ENCODE measurements at places on chromosomes 12 and 14. TPM values are rescaled to one million over a fixed set of nuclear protein-coding genes. Genes with fewer than 3 reads are reported as not detected.
A peak's percentile ranks its signal among the peaks of the same experiment; 100 is the strongest.

DNA sequence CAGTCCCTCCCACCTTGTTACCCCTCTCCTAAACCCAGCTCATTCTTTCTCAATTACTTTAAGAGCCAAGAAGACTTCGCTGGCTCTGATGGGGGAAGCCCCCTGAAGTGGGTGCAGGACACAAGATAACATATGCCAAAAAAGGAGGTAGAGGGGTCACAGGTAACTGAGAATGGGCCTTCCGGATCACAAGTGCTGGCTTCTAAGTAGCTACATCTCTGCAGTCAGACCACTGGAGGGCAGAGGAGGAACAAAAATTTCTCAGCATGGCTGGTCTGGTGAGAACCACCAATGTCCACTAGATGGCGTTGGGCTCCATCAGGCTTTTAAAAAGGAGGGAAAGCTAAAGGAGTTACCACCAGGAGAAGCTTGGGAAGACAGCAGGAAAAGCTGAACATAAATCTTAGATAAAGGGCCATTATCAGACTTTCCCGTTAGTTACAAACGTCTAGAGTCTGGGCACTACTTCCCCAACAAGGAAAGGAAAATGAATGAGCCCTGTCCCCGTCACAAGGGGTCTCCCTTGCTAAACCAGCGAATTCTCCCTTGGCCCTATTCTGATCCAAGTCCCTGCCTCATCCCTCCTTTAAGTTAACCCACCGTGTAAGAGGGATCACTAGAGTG is 11.6 kb upstream of the CDH24 start:
- no peak overlapping the region for H3K4me3 ChIP-seq
- peak; percentile 82 for DNase-seq
- H3K4me1 ChIP-seq: no peaks in the 10 kb centered on the region
- no peak overlapping the region for H3K27ac ChIP-seq

The RDH12 gene
- total RNA-seq: not detected

GRCh38 chr12:92759634-92760268 is 57.0 kb downstream of the PLEKHG7 start:
- no peak overlapping the region for H3K27ac ChIP-seq
- H3K27me3 ChIP-seq: no peaks in the 10 kb centered on the region
- no peak overlapping the region for H3K4me3 ChIP-seq
- no peaks in the 10 kb centered on the region for H3K4me1 ChIP-seq
- H3K36me3 ChIP-seq: no peaks in the 10 kb centered on the region

The P2RX2 gene
- 0.27 TPM for total RNA-seq

DNA sequence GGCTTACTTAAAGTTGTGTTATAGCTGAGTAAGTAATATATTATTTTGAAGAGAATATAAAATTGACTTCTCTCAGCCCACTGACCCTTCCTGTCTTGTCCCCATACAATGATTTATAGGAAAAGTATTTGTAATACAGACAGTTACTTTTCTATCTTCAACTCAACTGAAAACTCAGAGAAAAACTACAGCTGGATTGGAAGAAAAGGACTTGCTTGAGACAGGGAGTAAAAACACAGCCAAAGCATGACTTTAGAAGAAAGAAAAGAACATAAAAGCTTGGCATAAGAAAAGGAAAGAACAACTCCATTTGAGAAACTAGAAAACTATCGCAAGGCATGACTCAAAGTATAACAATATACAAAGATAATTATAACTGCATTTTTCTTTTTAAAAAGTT is 57.5 kb downstream of the MSRB3 start:
- no peaks in the 10 kb centered on the region for H3K27me3 ChIP-seq
- no peak overlapping the region for H3K27ac ChIP-seq
- H3K4me1 ChIP-seq: no peaks in the 10 kb centered on the region
- peaks cover 7% of the 10 kb centered on the region for H3K36me3 ChIP-seq

- H3K4me1 ChIP-seq: no peaks in the 10 kb centered on the region
- H3K36me3 ChIP-seq: no peaks in the 10 kb centered on the region
- H3K27me3 ChIP-seq: no peaks in the 10 kb centered on the region
- no peak overlapping the region for H3K27ac ChIP-seq
- no peak for DNase-seq
Observed at GRCh38 chr12:69821032-69821455, 4.0 kb upstream of the MYRFL start.

- no peaks in the 10 kb centered on the region for H3K27me3 ChIP-seq
- no peak for DNase-seq
- H3K4me3 ChIP-seq: no peak overlapping the region
- peaks cover 4% of the 10 kb centered on the region for H3K4me1 ChIP-seq
Observed at GRCh38 chr12:93868771-93869170, 191.6 kb downstream of the CRADD start.

The OR4M1 gene
- total RNA-seq: not detected

DNA sequence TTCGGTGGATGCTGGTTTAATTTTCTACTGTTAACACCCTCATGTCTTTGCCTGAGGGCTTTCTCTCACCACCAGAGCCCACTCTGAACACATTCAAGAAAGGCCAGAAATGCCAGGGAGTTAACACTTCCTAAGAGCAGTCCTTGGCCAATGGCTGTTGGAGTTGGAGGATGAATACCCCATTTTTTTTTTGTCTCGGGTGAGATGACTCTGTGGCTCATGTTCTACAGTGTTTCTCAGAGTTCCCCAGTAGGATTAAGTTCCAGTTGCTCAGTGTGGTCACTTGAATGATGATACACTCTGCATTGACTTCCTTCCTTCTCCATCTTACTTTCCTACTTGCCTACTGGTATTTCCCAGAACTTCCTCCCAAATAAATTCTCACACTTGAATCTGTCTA is 65.8 kb downstream of the FOS start:
- H3K27me3 ChIP-seq: no peaks in the 10 kb centered on the region
- H3K27ac ChIP-seq: no peak overlapping the region
- H3K4me3 ChIP-seq: no peak overlapping the region

DNA sequence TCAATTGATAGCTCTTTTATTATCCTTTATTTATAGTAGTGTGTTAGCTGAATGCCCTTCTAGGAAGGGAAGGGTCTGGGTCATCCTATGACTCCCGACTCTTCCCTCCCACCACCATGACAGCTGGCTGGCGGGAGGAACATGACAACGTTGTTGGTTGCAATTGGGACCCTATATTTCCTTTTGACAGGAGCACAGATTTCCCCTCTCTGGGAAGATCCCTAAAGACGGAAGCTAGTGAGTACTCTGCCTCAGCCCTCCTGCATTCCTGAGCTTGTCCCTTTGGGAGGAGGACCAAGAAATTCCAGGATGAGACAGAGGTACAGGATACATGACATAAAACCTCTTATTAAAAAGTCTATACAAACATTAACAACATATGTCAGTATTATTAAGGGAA is 485.4 kb downstream of the NAV3 start:
- H3K27me3 ChIP-seq: no peaks in the 10 kb centered on the region
- H3K36me3 ChIP-seq: no peaks in the 10 kb centered on the region
- no peaks in the 10 kb centered on the region for H3K4me1 ChIP-seq

GRCh38 chr12:19248929-19249602 is 119.5 kb downstream of the PLEKHA5 start:
- no peaks in the 10 kb centered on the region for H3K27me3 ChIP-seq
- DNase-seq: no peak
- H3K27ac ChIP-seq: no peak overlapping the region
- H3K36me3 ChIP-seq: no peaks in the 10 kb centered on the region
- H3K4me3 ChIP-seq: no peak overlapping the region
- H3K4me1 ChIP-seq: no peaks in the 10 kb centered on the region

- H3K27me3 ChIP-seq: no peaks in the 10 kb centered on the region
- H3K4me3 ChIP-seq: no peak overlapping the region
- DNase-seq: peak; percentile 52
- no peaks in the 10 kb centered on the region for H3K36me3 ChIP-seq
Observed at GRCh38 chr14:66038618-66039017, 447.6 kb upstream of the CCDC196 start.

- H3K36me3 ChIP-seq: no peaks in the 10 kb centered on the region
- H3K4me3 ChIP-seq: no peak overlapping the region
- no peaks in the 10 kb centered on the region for H3K4me1 ChIP-seq
- H3K27me3 ChIP-seq: no peaks in the 10 kb centered on the region
Observed at GRCh38 chr14:48553443-48553842, 878.0 kb upstream of the MDGA2 start.

- no peaks in the 10 kb centered on the region for H3K36me3 ChIP-seq
- peaks cover 1% of the 10 kb centered on the region for H3K4me1 ChIP-seq
- no peak for DNase-seq
Observed at GRCh38 chr12:98856897-98857540, 211.9 kb downstream of the APAF1 start.

DNA sequence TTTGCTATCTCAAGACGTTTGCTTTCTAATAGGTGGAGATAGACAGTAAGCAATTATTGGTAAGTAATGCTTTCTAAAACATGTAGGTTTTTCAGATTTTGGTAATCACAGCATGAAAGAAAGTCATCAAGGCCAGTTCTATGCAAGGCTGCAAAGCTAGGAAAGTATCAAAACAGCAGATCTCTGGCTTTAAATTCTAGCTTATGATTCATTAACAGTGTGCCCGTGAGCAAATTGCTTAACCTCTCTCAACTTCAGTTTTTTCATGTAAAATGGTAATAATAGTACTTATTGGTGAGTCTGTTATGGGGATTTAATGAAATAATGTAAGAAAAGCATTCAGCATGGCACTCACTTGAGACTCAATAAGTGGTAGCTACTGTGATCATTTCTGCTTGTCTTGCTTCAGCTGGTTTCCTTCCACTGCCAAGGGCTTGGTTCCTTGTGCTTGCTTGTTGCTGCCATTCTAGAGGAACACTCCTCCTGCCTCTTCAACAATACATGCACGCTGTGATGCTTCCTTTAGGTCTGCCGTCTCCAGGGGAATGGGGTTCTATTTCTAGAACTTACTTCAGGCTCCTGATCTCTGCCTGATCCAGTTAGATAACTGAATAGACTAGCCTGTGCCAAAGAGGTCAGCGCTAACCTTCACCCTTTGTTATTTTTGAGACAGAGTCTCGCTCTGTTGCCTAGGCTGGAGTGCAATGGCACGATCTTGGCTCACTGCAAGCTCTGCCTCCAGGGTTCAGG is 88.4 kb downstream of the CAND1 start:
- no peaks in the 10 kb centered on the region for H3K36me3 ChIP-seq
- no peak overlapping the region for H3K27ac ChIP-seq
- H3K27me3 ChIP-seq: no peaks in the 10 kb centered on the region
- peaks cover 3% of the 10 kb centered on the region for H3K4me1 ChIP-seq

The TMEM117 gene
- total RNA-seq: 10.6 TPM

- no peaks in the 10 kb centered on the region for H3K27me3 ChIP-seq
- H3K27ac ChIP-seq: no peak overlapping the region
- no peak overlapping the region for H3K4me3 ChIP-seq
- H3K4me1 ChIP-seq: no peaks in the 10 kb centered on the region
- no peak for DNase-seq
Observed at GRCh38 chr12:2243275-2243674, 190.5 kb downstream of the CACNA1C start.

DNA sequence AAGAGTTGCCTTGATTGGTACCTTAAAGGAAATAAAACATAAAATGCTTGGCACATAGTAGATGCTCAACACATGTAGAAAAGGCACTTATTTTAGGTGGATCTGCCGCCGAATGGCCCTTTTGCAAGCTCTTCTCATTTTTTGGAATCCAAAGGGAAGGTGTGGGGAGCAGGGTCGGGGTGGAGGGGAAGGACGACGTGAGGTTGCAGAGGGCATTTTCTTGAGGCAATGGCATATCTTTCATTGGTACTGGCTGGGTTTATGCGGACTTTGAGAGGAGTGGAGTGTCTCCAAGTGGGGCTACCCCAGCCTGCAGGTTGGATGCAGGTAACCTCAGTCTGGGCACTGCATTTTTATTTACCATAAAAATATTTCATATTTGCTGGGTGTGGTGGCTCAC is 8.1 kb downstream of the RTL1 start:
- no peak overlapping the region for H3K4me3 ChIP-seq
- H3K36me3 ChIP-seq: no peaks in the 10 kb centered on the region
- no peaks in the 10 kb centered on the region for H3K4me1 ChIP-seq
- DNase-seq: no peak

GRCh38 chr14:62694075-62694474 is 351.2 kb downstream of the KCNH5 start:
- no peaks in the 10 kb centered on the region for H3K4me1 ChIP-seq
- no peak for DNase-seq
- no peaks in the 10 kb centered on the region for H3K36me3 ChIP-seq
